Activated naive CD4-positive, alpha-beta T cell treated with anti-CD3 and anti-CD28 coated beads for 36 hours (primary cell): ENCODE measurements at places on chromosomes 5 and 9.

- peak; percentile 43 for DNase-seq
- H3K4me1 ChIP-seq: peaks cover 21% of the 10 kb centered on the region
- H3K36me3 ChIP-seq: no peaks in the 10 kb centered on the region
Measured at GRCh38 chr9:123749580-123750202, 180.2 kb downstream of the DENND1A start.

DNA sequence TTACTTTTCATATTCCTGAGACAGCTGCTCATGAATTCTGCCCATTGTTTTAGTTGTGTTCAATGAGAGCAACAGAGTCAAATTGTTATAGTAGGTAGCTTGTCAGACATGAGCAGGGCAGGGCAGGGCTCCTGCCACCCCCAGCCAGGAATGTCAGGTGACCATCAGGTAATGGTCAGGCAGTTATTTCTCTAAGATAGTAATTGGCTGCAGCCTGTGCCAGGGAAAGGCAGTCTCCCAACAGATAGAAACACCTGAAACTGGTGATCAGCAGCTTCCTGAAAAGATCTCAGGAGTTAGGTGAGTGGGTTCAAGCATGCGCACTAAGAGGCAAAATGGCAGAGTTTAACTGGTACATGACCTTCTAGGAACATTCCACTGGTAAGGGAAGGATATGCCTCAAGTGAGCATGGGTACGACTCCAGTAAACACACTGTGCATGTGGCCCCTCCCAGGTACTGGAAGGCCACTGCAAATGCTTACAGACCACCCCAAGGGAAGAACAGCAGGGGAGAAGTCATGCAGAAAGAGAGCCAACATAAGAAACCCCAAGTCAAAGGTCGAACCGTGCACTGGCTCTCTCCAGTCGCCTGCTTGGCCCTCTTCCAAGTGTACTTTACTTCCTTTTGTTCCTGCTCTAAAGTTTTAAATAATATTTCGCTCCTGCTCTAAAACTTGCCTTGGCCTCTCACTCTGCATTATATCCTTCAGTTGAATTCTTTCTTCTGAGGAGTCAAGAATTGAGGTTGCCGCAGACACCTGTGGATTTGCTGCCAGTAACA lies 25.1 kb downstream of the CARTPT start:
- no peaks in the 10 kb centered on the region for H3K36me3 ChIP-seq
- no peak overlapping the region for H3K4me3 ChIP-seq
- H3K4me1 ChIP-seq: no peaks in the 10 kb centered on the region
- peaks cover 4% of the 10 kb centered on the region for H3K27me3 ChIP-seq
- no peak for DNase-seq

- no peaks in the 10 kb centered on the region for H3K27me3 ChIP-seq
- H3K27ac ChIP-seq: no peak overlapping the region
- no peaks in the 10 kb centered on the region for H3K36me3 ChIP-seq
- no peak for DNase-seq
Measured at GRCh38 chr5:56638768-56639238, 176.5 kb upstream of the MAP3K1 start.

DNA sequence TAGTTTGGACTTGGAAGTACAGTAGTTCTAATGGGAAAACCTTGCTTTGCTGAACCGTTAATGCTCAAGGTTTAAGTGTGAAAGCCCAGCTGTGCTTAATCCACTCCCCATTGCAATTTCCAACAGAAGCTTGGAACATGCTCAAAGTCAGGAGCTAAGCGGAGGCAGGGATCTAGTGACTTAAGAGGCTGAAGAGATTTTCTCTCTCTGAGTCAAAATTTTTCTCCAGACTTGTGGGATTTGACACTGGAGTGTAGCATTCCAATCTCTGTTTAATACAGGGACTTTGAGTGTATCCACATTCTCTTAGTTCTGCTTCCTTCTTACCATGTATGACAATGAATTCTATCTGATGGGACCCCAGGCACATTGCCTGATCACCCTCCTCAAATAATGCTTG lies 471.8 kb downstream of the KIF4B start:
- no peaks in the 10 kb centered on the region for H3K36me3 ChIP-seq
- H3K4me1 ChIP-seq: no peaks in the 10 kb centered on the region
- peaks cover 4% of the 10 kb centered on the region for H3K27me3 ChIP-seq
- no peak for DNase-seq

DNA sequence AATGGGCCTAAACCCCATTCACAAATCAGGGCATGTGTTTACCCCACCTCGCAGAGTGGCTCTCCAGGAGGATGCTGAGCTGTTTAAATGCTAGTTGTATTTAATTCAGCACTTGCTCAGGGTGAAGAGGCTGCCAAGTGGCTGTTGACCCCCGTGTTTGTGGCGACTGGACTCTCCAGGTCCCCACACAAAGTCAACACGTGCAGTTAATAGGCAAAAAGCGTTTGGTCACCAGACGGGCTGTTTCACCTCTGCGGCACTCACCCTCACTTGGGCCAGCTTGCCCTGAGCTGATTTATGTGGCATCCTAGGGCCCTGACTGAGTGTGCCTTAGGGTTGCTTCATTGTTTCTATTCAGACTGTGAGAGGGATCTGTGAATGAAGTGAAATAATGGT lies 152.3 kb downstream of the GAS1 start:
- H3K4me1 ChIP-seq: no peaks in the 10 kb centered on the region
- H3K4me3 ChIP-seq: no peak overlapping the region
- no peak for DNase-seq
- H3K27me3 ChIP-seq: peaks cover 20% of the 10 kb centered on the region

DNA sequence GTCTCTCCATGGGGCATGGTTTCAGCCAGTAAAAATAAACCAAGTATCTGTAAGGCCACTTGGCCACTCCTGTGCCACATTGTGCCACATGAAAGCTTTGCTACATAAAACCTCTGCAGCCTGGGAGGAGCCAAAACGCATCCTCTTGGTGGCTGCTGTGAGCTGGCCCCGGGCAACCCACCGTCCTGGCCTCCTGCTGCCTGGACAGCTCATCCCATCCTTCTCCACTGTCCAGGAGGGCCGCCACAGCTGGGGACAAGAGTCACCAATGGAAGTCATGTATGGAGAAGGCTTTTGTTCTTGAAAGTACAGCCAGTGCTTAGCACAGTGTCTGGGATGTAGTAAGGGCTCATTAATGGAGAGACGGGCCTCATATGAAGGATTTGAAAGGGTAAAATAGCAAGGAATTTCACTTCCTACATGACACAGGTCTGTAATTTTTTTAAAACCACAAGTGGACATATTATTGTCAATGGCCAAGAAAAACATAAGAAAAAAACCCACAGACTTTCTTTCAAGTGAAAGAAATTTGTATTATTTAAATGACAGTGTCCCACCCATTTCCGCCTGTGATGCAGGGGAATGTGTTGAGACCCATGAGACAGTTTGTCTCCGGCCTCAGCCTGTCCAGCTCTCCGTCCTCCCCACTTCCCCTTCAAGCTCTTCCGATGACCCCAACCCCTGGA lies 6.6 kb downstream of the PTGES start:
- H3K36me3 ChIP-seq: no peaks in the 10 kb centered on the region
- H3K27ac ChIP-seq: no peak overlapping the region
- no peak overlapping the region for H3K4me3 ChIP-seq
- no peaks in the 10 kb centered on the region for H3K4me1 ChIP-seq
- DNase-seq: no peak

DNA sequence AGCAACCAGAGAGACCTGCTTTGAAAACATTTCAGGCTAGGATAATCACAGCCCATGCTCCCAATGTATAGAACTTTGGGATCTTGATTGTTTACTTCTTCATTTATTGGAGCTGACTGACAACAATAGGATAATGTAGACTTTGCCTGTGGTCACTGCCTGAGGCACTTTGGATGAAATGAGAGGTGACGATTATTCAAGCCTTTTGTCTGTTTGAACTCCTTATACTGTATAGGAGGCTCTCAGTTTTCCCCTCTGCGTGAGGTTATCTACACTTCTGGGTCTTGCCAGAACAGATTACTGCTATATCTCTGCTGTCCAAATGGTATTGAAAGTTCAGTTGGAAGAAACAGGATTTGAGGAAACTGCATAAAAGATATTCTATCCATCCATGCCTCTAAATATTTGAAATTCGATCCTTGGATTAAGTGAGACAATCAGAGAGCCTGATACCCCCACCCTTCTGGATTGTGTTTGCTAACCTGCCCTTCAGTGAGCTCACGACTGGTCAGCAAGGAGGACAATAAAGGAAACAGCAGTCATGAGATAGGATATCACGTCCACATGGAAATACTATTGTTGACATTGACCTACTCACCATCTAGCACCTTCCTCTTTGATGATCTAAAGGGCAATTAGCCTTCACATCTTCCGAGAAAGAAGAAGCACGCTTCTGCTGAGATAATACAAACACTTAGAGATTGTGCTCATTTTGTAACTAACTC lies 98.1 kb downstream of the DOCK8 start:
- H3K27ac ChIP-seq: no peak overlapping the region
- H3K4me3 ChIP-seq: no peak overlapping the region
- H3K4me1 ChIP-seq: no peaks in the 10 kb centered on the region

DNA sequence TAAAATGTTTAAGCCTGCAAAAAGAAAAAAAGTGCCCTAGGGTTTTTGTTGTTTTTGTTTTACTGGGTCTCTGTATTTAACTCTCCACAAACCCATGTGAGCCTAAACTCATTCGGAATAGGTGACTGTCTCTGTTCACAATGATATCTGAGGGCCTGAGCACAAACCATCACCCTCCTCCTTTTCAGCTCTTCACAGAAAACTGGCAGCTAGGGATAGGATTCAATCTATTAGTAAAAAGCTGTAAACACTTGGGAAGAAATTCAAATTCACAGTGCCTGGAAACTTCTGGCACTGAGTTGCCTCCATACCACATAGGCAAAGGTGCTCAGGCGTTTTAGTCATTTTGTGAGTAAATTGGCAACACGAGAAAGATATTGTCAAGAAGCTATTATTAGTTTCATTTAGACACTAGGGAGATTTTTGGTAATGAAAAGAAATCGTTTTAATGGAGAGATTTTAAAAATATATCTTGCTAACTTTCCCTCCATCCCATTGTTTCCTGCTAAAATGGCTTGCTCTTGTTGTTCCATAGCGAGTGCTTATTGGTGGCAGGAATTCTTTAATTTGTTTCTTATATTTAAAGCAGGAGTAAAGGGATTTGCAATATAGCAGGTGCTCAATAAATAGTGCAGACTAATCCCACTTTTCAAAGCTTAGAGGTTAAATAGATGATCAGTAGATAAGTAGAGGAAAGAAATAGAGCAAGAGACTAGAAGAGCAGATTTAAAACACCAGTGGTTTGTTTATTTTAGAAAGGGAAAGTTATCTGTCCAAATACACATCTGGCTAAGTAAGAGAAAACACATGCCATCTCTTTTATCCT lies 9.7 kb downstream of the FOXD1 start:
- H3K27ac ChIP-seq: no peak overlapping the region
- peaks cover 15% of the 10 kb centered on the region for H3K4me1 ChIP-seq
- H3K36me3 ChIP-seq: no peaks in the 10 kb centered on the region
- no peak for DNase-seq
- H3K27me3 ChIP-seq: peaks cover 80% of the 10 kb centered on the region
- no peak overlapping the region for H3K4me3 ChIP-seq

DNA sequence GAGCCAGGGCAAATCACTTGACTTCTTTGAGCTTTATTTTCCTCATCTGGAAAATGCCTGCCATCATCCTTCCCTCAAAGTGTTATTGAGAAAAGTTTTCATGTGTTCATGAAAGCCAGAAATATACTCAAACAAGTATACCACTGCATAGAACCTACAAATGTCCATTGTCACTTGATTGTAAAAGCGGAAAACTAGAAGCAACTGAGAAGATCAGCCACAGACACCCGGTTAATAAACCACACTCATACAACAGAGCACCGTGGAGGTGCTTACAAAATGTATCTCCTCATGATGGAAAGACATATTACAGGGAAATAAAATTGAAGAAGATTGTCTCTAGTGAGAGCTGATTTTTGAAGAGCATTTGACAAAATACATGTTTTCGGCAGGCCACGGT lies 117.2 kb upstream of the MSX2 start:
- DNase-seq: no peak
- no peaks in the 10 kb centered on the region for H3K4me1 ChIP-seq
- no peak overlapping the region for H3K4me3 ChIP-seq
- no peak overlapping the region for H3K27ac ChIP-seq
- peaks cover 18% of the 10 kb centered on the region for H3K27me3 ChIP-seq
- no peaks in the 10 kb centered on the region for H3K36me3 ChIP-seq
